Fibroblast of skin of back (primary cell): ENCODE measurements at places on chromosomes 16 and 17.

- DNase-seq, result no peak
Measured at GRCh38 chr17:81033535-81034167, 1.3 kb upstream of the BAIAP2 start.

DNA sequence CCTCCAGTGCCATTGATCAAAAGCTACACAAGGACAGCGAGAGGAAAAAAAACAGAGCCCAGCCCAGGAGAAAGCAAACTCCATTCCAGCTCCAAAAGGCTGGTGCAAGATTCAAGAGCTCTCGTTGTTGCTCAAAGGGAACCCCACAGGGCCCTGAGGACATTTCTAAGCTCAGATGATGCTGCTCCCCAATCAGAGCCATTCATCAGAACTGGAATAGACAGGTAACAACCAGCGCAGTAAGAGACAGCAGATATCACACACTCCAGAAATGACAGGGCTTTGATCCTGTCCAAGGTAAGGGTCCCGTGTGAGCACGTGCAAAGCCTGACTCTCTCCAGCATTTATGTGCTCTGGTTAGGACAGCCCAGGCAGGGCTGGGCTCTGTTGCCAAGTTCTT is 20.1 kb downstream of the PMP22 start:
- DNase-seq, result no peak

DNA sequence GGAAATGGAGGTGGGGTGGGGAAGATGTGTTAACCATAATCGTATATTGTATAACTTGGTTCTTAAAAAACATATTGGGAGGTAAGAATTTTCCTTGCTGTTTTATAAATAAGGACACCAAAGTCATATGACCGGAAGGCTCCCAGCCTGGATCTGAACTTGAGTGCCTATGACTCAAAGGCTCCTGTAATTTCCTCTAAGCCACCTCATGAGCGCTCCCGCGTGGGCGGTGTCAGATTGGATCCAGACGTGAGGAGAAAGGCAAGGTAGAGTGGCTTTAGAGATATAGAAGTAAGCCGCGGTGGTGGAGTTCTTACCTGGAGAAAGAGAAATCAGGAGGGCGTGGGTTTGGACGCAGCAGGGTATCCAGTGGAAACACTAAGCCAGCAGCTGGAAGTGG is 196.2 kb upstream of the NLRP1 start:
- peak; percentile 73 for DNase-seq

DNA sequence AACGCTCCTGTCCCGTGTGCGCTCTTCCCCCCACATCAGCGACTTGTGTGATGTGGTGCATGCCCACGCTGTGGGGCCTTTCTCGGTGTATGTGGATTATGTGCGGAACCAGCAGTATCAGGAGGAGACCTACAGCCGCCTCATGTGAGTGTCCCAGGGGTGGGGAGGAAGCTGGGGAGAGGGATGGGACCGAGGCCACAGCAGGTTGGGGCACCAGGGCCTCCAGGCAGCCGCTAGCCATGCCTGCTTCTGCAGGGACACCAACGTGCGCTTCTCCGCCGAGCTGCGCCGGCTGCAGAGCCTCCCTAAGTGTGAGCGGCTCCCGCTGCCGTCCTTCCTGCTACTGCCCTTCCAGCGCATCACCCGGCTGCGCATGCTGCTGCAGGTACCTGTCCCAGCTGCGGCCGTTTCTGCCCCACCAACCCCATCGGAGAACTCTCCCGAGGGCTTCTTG is 5.8 kb downstream of the ARHGEF15 start:
- no peak for DNase-seq

- peak; percentile 9 for DNase-seq
Measured at GRCh38 chr16:65445313-65446260, 323.7 kb upstream of the CDH11 start.

- peak; percentile 73 for DNase-seq
Measured at GRCh38 chr16:73066927-73067670, 19.2 kb upstream of the ZFHX3 start.

GRCh38 chr16:77171745-77172635 is 19.0 kb upstream of the MON1B start:
- peak; percentile 49 for DNase-seq

DNA sequence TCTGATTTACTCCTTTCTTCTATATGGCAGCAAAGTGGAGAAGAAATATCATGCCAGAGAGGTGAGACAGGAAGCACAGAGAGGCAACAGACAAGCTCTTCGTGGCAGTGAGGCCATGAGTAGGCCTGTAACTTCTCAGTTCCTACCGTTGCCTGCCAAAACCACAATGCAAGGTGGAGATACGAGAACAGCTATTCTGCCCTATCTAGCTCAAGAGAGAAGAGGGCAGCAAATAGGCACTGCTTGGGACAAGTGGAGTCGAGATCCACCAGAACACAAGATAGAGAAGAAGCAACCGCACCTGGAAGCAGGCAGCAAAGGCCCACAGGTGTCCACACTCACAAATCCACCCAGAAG is 24.8 kb downstream of the RANBP10 start:
- DNase-seq, result no peak

DNA sequence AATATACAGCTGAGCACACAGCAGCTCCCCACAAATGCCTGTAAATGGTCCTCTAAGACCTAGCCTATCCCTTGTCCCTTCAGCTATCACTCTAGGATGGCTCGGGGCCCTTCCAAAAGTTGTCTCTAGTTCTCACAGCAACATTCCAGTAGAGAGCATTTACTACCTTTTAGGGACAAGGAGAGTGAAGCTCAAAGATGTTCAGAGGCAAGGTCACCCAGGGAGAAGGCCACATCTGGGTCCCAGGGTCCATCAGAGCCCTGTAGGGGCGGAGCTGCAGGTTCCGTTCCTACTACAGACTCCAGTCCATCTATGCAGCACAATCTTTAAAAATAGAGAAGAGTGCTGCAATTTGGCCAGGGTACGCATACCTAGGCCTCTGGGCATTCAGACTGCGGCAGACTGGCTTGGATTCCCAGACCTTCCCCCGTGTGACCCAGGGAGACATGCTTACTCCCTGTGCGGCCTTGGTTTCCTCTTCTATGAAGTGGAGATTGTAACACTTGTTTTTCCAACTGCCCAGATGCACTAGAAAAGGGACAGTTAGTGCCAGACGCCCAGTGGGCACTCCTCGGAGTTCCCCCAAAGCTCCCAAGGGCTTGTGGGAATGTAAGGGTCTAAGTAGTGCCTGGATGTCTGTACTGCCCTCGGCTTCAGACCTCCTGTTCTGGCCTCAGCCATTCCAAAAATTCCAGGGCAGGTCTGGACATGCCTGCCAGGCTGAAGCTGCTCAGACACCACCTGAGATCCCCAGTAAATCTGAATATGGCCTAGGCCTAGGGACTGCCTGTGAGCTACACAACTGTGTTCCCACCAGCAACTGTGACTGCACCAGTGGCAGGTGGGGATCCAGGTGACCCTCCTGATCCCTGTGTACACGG is 2.5 kb downstream of the SLC12A4 start:
- no peak for DNase-seq

DNA sequence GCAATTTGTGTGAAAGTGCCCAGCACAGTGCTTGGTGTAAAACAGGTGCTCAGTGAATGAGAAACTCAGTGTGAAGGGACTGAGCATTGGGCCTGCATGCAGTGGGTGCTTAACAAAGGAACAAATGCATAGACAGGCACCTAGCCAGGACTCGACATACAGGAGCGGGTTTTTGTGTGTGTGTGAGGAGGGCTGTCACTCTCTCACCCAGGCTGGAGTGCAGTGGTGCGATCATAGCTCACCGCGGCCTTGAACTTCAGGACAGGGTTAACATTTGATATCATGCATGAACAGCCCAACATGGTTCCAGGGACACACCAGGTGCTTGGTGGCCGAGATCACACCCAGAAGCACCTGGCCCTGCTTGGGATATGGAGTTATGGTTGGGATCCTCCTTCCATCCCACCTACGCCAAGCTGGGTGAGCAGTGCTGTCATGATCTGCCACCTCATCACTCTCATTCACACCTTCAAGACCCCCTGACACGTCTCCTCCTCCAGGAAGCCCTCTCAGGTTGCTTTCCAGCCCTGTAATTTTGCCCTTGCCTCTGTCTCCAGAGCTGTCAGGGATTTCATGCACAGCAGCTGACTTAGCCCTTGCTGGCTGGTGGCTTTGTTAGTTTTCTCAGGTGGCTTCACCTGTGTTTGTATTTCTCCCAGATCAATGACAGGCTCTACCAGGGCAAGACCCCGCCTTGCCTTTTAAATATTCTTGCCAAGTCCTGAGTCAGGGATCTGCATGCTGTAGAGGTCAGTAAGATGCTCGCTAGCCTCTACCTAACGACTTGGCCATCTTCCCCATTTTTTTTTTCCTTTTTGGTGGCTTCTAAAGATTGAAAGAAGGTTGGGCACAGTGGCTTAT is 66.4 kb downstream of the OR1D5 start:
- DNase-seq, result no peak
